ENCODE measurements at places on chromosomes 2 and 18.

GRCh38 chr2:68970566-68971265 lies 3.7 kb upstream of the GKN1 start:
- no peak for DNase-seq

DNA sequence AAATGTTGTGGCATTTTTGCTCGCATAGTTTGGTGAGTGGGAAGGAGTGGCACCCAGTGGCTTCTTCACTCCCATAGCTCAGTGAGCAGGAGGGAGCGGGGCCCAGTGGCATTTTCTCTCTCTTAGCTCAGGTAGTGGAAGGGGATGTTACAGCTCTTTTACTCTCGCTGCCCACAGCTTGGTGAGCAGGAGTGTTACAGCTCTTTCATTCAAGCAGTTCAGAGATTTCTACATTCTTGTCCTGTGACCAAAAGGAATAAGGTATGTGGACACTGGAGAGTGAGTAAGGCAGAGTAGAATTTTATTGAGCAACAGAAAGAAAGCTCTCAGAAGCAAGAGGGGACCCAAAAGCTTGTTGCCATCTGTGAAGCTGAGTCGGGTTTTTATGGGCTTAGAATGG lies 192.4 kb downstream of the SPAG16 start:
- DNase-seq, result no peak

GRCh38 chr2:48767330-48767729 lies 11.8 kb upstream of the LHCGR start:
- no peak for DNase-seq

- DNase-seq, result no peak
These were observed 17.9 kb upstream of the AOX1 start for GRCh38 chr2:200567932-200568331.

Measured in T-helper 9 cell (primary cell).